ENCODE measurements at places on chromosomes 5 and 9.

GRCh38 chr5:141532726-141533125 is 43.8 kb downstream of the PCDHGC5 start:
- DNase-seq, result no peak

- DNase-seq, result no peak
Observed at GRCh38 chr9:91920630-91921350, 29.2 kb downstream of the ROR2 start.

GRCh38 chr9:126690431-126691051 is 76.8 kb downstream of the LMX1B start:
- DNase-seq, result no peak

DNA sequence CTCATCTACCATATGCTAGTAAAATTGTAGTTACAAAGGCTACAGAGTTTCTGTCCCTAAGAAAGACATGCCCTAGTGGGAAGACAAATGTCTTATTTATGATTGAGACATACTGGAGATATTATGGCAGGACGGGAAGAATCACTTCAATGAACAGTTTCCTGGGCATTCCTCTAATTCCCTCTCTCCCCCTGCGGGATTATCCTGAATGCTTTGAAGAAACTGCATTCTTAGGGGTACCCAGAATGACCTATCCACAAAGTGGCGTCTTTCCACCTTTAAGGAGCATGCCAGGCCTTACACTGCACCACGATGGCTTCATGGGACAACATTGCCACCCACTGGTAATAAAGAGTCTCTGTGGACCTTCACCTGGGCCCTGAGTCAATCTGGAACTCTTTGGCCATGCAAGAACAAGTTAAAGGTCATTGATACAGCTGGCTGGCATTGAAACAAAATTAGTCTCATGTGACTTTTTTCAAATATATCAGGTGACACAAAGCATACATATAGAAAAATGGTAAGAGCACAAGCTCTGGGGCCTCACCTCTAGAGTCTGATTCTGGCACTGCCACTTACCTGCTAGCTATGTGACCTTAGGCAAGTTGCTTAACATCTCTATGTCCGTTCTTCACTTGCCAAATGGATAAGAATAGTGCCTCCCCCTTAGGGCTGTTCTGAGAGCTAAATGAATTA is 32.0 kb downstream of the ANKRD55 start:
- DNase-seq, result peak; percentile 40

- no peak for DNase-seq
Observed at GRCh38 chr9:89748831-89749499, 144.2 kb downstream of the GADD45G start.

GRCh38 chr5:92835712-92836111 is 745.3 kb downstream of the NR2F1-AS1 start:
- no peak for DNase-seq

GRCh38 chr5:1183424-1184162 is 17.8 kb upstream of the SLC6A19 start:
- DNase-seq, result no peak

DNA sequence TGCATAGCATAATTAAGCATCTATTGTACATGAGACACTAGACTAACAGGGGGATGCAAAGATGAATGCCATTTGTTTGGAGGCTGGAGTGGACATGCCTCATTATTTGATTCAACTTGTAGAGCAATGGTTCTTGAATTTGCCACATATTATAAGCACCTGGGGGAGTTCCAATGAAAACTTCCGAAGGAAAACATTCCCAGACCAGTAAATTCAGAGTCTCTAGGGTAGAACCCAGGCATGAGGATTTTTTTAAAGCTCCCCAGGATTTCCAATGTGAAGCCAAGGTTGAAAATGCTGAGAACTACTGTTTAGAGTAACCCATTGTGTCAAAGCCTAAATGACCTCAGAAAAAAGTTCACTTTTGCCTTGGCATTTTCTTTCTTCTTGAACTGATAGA is 93.9 kb upstream of the ITGA1 start:
- DNase-seq, result no peak

DNA sequence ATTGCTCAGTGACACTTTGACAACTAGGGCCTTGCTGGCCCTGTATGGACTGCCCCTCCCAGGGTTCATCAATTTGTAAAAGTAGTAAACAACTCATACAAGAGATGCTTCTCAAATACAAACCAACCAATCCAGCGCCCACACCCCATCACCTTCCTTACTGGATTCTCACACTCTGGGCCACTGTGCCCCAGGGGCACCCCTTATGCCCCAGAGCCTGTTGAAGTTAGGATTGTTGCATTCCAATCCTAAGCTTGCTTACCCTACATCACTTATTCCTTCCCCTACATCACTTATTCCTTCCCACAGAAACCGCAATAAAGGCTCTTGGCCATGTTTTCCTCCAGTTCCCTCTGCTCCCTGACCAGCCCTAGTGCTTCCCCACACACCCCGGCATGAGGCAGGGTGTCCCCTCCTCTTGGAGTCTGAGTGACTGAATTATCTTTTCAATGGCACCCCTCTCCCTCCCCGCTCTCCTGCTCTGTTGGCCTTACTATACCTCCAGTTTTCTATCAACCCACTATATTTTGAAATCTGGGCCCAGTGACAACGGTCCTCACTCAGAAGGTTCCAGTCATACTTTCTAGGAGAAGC is 182.4 kb upstream of the S1PR3 start:
- no peak for DNase-seq

GRCh38 chr5:59276917-59277372 is 616.6 kb downstream of the PDE4D start:
- DNase-seq, result no peak

GRCh38 chr9:105264380-105264779 is 19.9 kb downstream of the SLC44A1 start:
- DNase-seq, result no peak

GRCh38 chr9:113310538-113310937 is 7.4 kb upstream of the RNF183 start:
- DNase-seq, result no peak

GRCh38 chr5:151676719-151677118 is 10.0 kb downstream of the SPARC start:
- DNase-seq, result no peak

GRCh38 chr5:76202182-76202581 is 119.0 kb downstream of the SV2C start:
- no peak for DNase-seq

- no peak for DNase-seq
Observed at GRCh38 chr5:141772281-141772680, 90.3 kb upstream of the ARAP3 start.

GRCh38 chr9:103210607-103211006 is 215.5 kb downstream of the CYLC2 start:
- no peak for DNase-seq

GRCh38 chr5:73214306-73214705 is 41.3 kb downstream of the TMEM174 start:
- no peak for DNase-seq

- no peak for DNase-seq
Observed at GRCh38 chr5:95899006-95899405, 62.6 kb downstream of the ELL2 start.

- DNase-seq, result no peak
Observed at GRCh38 chr9:124675261-124676158, 95.6 kb downstream of the NR6A1 start.

- DNase-seq, result no peak
Observed at GRCh38 chr9:107172979-107173347, 110.1 kb upstream of the RAD23B start.

- DNase-seq, result no peak
Observed at GRCh38 chr5:54171645-54172384, 138.6 kb downstream of the ARL15 start.

GRCh38 chr5:31536873-31537272 is 4.8 kb downstream of the C5orf22 start:
- no peak for DNase-seq

DNA sequence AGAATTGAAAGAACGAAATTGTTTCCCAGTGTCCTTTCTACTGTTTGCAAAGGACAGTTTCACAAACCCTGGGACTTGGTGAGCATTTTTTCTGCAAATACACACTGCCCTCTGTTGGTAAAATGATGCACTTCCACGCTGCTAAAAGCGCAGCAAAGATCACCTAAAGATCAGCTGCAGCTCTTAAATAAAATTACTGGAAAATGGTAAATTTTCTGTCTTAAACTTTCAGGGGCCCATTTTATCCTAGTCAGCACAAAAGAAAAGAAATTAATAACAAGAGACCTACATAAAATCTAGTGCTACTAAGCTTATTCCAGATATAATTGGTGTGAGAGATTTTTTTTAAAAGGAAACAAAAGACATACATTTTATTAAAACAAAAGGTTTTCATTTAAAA is 566.0 kb downstream of the CAAP1 start:
- DNase-seq, result peak; percentile 45

DNA sequence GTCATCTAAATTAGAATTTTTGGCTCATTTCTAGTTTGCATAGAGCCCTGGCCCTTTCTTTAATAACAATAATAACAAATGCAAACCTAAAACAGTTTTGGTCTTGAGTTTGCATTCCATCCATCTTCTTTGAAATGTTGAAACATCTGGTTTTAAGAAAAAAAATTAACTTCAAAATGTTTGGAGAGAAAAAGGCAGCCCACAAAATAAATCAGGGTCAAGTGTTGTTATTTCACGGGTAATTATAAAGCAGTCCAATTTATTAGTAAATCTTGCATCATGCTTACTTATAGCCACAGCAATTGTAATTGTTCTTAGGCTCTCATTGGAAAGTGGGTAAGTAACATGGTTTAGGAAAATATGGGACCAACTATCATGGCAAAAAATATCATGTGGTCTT is 247.0 kb upstream of the MEF2C start:
- no peak for DNase-seq

GRCh38 chr9:121463026-121463807 is 36.4 kb downstream of the GGTA1 start:
- no peak for DNase-seq

GRCh38 chr9:111886983-111887718 is 9.5 kb upstream of the UGCG start:
- no peak for DNase-seq

GRCh38 chr9:3900673-3901318 is 375.0 kb upstream of the RFX3 start:
- no peak for DNase-seq

- peak; percentile 5 for DNase-seq
Observed at GRCh38 chr9:69502671-69503301, 169.4 kb downstream of the APBA1 start.

- peak; percentile 51 for DNase-seq
Observed at GRCh38 chr9:69946800-69947437, 96.7 kb upstream of the MAMDC2 start.

- DNase-seq, result no peak
Observed at GRCh38 chr9:4088679-4089078, 211.2 kb downstream of the GLIS3 start.

DNA sequence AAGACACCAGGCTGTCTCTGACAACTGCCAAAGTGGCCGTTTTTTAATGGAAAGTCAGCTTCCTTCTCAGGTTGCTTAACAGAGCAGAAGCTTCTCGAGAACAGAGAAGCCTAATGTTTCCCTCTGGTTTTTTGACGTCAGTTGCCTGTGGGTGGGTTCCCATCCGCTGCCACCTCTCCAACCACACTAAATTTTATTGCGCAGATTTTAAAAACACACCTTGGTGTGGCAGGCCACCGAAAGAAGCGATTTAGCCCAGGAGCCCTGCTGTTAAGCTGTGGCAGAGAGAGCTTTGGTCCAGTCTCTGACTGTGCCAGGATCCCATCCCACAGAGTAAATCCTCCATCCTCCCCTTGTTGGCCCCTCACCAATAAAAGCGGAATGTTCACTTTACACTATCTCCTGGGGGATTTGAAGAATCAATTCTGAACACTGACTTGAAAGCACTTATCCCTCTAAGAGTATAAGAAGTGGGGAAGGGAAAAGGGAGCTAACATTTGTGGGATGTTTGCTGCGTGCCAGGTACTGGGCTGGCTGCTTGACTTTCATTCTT is 181.6 kb downstream of the AOPEP start:
- no peak for DNase-seq

GRCh38 chr9:135849181-135849580 is 58.2 kb downstream of the CAMSAP1 start:
- no peak for DNase-seq

DNA sequence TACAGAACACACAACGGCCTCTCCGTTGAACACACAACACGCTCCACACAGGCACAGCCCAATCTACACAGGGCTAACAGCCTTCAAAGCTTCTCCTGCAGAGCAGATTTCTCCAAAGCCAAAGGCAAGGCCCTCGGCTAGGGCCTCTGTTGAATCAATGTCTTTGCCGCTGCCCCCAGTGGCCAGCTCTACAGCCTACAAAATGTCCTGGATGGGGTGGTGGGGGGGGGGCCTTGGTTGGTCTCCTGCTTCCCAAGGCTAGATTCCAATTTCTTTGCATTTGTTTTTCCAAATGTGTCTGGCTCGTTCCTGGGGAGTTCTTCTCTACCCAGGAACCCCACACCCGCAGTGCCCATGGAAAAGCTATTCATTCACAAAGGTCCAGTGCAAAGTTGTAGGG is 167.2 kb downstream of the PAX5 start:
- no peak for DNase-seq

DNA sequence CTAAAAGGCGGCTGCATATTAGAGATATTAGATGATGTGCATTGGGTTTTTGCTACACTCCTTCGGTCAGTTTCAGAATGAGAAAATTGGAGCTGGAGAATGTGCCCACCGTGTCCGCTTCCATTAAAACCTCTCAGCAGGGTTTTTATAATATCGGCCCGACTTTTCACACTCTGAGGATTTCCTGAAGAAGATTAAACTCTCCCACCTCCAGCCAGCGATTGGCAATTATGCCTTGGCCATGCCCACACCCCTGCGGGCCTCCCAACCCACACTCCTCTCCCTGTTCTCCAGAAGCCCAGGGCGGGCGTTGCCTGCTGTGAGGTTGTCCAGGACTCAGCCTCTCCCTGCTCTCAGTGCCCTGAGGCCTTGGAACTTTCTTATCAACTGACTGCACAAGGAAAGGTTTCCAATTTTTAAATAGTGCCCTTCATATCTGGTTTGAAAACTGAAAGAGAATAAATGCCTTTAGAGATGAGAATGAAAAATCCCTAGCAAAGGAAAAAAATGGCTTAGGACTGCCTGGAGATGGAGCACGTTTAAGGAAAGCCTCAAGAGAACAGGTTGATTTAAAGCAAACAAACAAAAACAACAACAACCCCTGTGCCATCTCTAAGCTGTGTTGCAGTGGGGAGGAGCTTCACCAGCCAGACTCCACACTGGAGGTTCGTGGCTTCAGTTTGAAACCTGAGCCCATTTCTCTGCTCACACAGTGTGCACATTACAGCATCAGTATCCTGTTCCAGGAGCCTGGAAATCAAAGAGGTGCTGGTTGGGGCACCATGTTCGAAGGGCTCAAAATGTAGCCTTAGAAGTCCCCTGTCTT is 292.9 kb downstream of the NSG2 start:
- DNase-seq, result no peak

DNA sequence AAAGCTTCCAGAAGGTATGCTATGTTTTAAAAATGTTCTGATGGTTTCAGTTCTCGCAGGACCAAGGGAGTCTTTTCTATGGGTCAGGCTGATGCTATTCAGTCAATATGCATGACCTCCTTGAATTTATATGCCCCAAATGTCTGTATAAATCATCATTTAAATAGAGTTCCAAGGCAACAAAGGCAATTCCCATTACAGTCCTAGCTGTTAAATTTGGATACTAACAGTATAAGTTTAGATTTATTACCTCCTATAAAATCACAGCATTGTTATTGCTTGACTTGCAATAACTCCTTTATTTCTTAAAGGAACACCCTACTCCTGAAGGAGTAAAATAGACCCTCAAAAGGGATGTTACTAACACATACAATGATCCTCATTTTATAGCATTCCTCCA is 387.7 kb upstream of the CHD1 start:
- DNase-seq, result no peak

- no peak for DNase-seq
Observed at GRCh38 chr9:73153793-73154227, 2.1 kb downstream of the ANXA1 start.

GRCh38 chr5:10585518-10585915 is 21.6 kb downstream of the ANKRD33B start:
- no peak for DNase-seq

GRCh38 chr9:109604131-109604530 is 106.0 kb upstream of the PTPN3 start:
- no peak for DNase-seq

All from fibroblast of skin of left biceps (primary cell).